Endothelial cell (in vitro differentiated cells): ENCODE measurements at places on chromosomes 16 and 17. TPM values are rescaled to one million over a fixed set of nuclear protein-coding genes. Genes with fewer than 3 reads are reported as not detected.
A peak's percentile ranks its signal among the peaks of the same experiment; 100 is the strongest.

PRDM7 gene
- total RNA-seq: not detected

NEUROD2 gene
- total RNA-seq: not detected

DNA sequence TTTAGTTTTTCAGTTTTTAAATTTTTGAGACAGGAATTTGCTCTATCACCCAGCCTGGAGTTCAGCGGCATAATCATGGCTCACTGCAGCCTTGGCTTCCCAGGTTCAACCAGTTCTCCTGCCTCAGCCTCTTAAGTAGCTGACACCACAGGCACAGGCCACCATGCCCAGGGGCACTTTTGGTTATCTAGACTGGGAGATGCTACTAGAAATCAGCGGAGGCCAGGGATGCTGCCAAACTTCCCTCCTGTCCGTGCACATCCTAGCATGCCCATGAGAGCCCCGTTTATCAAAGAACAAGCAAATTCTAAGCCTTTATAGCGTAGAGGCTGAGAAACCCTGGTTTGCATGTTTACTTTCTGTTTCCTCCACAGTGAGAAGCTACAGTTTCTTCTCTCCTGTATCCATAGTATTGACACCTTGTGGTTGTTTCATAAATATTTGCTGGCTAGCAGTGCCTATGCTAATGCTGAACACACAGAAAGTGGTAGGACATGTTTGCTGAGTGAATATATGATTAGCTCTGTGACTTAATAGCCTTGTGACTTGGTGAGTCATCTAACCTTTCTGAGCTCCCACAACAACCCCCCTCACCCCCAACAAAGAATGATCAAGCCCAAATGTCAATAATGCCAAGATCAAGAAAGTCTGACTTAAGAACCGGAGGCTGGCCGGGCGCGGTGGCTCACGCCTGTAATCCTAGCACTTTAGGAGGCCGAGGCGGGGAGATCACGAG, 39.2 kb upstream of the MAF start:
- no peaks in the 10 kb centered on the region for H3K36me3 ChIP-seq
- no peak overlapping the region for H3K4me3 ChIP-seq
- no peaks in the 10 kb centered on the region for H3K4me1 ChIP-seq
- H3K27me3 ChIP-seq: peaks cover 2% of the 10 kb centered on the region

DNA sequence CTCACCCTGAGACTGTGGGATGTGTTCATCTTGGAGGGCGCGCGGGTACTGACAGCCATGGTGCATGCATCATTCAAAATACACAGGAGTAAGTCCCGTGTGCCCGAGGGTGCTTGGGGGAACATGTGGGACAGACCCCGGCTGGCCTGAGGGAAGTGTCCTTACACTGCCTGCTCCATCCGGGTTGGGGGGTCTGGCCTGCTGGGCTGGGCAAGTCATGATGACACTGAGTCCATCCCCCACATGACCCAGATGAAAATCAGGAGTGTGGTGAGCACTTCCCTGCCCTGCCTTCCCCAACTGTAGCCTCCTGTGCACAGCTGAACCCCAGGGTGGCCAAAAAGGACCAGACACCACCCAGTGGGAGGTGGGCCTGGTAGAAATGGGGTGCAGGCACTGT, 10.8 kb downstream of the TBC1D26 start:
- H3K4me1 ChIP-seq: peaks cover 19% of the 10 kb centered on the region
- no peak overlapping the region for H3K4me3 ChIP-seq
- DNase-seq: no peak
- peaks cover 5% of the 10 kb centered on the region for H3K27me3 ChIP-seq

DNA sequence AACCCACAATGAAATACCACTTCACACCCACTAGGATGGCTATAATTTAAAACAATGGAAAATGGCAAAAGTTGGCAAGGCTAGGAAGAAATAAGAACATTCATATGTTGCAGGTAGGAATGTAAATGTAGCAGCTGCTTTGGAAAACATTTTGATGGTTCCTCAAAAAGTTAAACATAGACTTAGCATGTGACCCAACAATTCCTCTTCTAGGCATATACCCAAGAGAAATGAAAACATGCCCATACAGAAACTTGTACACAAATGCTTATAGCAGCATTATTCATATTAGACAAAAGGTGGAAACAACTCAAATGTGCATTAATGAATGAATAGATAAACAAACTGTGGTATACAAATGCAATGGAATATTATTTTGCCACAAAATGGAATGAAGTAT, 36.1 kb downstream of the MEOX1 start:
- no peaks in the 10 kb centered on the region for H3K36me3 ChIP-seq
- no peaks in the 10 kb centered on the region for H3K4me1 ChIP-seq
- H3K27ac ChIP-seq: no peak overlapping the region
- DNase-seq: no peak

DNA sequence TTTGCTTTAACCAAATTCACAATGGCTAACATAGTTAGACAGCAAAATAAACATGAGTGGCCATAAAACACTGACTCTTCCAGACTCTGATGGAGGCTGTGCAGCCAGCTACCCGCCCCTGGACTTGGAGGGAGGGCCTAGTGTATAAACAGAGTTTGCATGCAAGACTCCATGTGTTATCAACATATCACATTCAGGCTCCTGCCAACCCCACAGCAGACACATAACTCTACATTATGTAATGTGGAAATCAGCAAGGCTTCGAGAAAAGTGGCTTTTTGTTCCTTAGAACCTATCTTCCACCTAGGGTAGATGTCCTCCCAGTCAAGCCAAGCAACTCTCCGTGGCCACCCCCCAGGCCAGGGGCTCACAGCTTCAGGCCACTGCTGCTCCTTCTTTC, 19.3 kb upstream of the SOX9 start:
- no peak for DNase-seq
- H3K27ac ChIP-seq: no peak overlapping the region
- H3K36me3 ChIP-seq: no peaks in the 10 kb centered on the region
- no peak overlapping the region for H3K4me3 ChIP-seq
- peaks cover 2% of the 10 kb centered on the region for H3K4me1 ChIP-seq
- peaks cover 4% of the 10 kb centered on the region for H3K27me3 ChIP-seq

- peaks cover 15% of the 10 kb centered on the region for H3K27me3 ChIP-seq
- no peak overlapping the region for H3K27ac ChIP-seq
- H3K4me1 ChIP-seq: peaks cover 14% of the 10 kb centered on the region
- no peak for DNase-seq
- no peak overlapping the region for H3K4me3 ChIP-seq
- H3K36me3 ChIP-seq: peaks cover 6% of the 10 kb centered on the region
These were observed 19.3 kb downstream of the TRPV2 start for GRCh38 chr17:16434662-16435061.

GRCh38 chr16:24011237-24011636, 175.5 kb downstream of the PRKCB start:
- no peaks in the 10 kb centered on the region for H3K36me3 ChIP-seq
- H3K27me3 ChIP-seq: peaks cover 6% of the 10 kb centered on the region
- no peak overlapping the region for H3K4me3 ChIP-seq
- no peak overlapping the region for H3K27ac ChIP-seq
- H3K4me1 ChIP-seq: peaks cover 6% of the 10 kb centered on the region
- DNase-seq: no peak

GRCh38 chr16:77117707-77118106, 73.3 kb upstream of the MON1B start:
- H3K4me3 ChIP-seq: no peak overlapping the region
- H3K36me3 ChIP-seq: no peaks in the 10 kb centered on the region
- no peaks in the 10 kb centered on the region for H3K4me1 ChIP-seq

GRCh38 chr17:77826132-77826873, 132.2 kb upstream of the TNRC6C start:
- H3K4me1 ChIP-seq: peaks cover 4% of the 10 kb centered on the region
- no peak for DNase-seq
- H3K4me3 ChIP-seq: no peak overlapping the region
- no peaks in the 10 kb centered on the region for H3K36me3 ChIP-seq
- H3K27me3 ChIP-seq: peaks cover 3% of the 10 kb centered on the region

DNA sequence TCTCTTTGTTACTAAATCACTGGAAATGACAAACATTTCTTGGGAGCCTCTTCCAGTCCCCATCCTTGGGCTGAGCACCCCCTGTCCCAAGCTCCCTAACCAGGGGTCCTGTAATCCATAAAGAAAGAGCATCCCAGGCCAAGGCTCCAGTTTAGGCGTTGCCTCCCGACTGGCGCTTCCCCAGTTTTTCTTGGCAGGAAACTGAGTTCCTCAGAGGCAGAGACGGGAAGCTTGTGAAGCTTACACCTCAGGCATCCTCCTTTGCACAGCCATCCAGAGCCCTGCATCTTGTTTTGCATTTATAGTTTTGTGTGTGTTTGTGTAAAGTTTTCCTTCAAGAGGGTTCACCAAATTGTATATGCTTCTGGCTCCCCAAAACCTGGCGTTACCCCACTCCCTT, 7.1 kb downstream of the COPZ2 start:
- H3K4me1 ChIP-seq: peaks cover 7% of the 10 kb centered on the region
- no peaks in the 10 kb centered on the region for H3K36me3 ChIP-seq
- DNase-seq: no peak
- no peak overlapping the region for H3K4me3 ChIP-seq

- no peak for DNase-seq
- H3K27me3 ChIP-seq: peaks cover 10% of the 10 kb centered on the region
- no peak overlapping the region for H3K27ac ChIP-seq
- H3K4me3 ChIP-seq: no peak overlapping the region
These were observed 38.5 kb downstream of the TMEM235 start for GRCh38 chr17:78269955-78270381.

MAP3K14 gene
- total RNA-seq: 5.2 TPM

DNA sequence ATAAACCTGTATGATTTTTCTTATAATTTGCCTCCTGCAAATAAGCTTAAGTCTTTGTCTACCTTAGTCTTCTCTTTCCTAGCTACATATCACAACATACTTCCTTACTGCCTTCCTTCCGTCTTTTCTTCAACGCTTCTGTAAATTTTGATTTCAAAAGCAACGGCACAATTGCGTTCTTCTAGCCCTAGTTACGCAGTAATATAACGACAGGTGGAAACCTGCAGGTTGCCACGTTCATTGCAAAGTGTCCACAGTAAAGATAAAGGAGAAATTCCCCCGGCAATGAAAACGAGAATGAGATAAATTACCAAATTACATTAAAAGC, 546 bp upstream of the PSMD7 start:
- peaks cover 7% of the 10 kb centered on the region for H3K27me3 ChIP-seq
- H3K27ac ChIP-seq: peak overlapping the region; percentile 94
- peaks cover 3% of the 10 kb centered on the region for H3K36me3 ChIP-seq
- DNase-seq: no peak
- peaks cover 12% of the 10 kb centered on the region for H3K4me1 ChIP-seq

GRCh38 chr16:89106533-89107202, 13.0 kb downstream of the ACSF3 start:
- H3K36me3 ChIP-seq: peaks cover 27% of the 10 kb centered on the region
- DNase-seq: no peak
- H3K27me3 ChIP-seq: no peaks in the 10 kb centered on the region
- H3K4me3 ChIP-seq: no peak overlapping the region
- H3K4me1 ChIP-seq: no peaks in the 10 kb centered on the region

DNA sequence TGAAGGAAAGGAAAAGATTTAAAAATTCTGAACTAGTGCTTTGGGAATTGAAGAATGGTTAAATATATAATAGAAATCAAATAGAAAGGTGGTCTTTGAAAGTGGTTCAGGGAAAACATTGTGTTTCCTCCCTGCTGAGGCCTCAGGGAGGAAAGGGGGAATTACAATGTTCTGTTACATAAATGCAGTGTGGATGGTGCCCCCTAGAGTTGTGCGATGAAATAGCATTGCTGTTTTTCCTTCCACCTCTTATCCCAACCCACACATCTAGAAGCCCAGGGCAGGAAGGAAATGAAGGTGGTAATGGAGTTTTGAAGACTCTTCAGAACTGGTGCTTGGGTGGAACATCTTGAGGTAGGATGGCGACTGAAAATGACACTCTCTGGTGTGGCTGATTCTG, 6.4 kb upstream of the TOX3 start:
- H3K4me3 ChIP-seq: no peak overlapping the region
- peaks cover under 1% of the 10 kb centered on the region for H3K27me3 ChIP-seq
- no peak overlapping the region for H3K27ac ChIP-seq
- no peaks in the 10 kb centered on the region for H3K36me3 ChIP-seq
- no peak for DNase-seq

GRCh38 chr17:81511804-81512561, 616 bp downstream of the ACTG1 start:
- peaks cover 33% of the 10 kb centered on the region for H3K27me3 ChIP-seq
- peaks cover 35% of the 10 kb centered on the region for H3K36me3 ChIP-seq
- peaks cover 31% of the 10 kb centered on the region for H3K4me1 ChIP-seq
- H3K4me3 ChIP-seq: peak overlapping the region; percentile 99
- no peak for DNase-seq
- H3K27ac ChIP-seq: peak overlapping the region; percentile 79

DNA sequence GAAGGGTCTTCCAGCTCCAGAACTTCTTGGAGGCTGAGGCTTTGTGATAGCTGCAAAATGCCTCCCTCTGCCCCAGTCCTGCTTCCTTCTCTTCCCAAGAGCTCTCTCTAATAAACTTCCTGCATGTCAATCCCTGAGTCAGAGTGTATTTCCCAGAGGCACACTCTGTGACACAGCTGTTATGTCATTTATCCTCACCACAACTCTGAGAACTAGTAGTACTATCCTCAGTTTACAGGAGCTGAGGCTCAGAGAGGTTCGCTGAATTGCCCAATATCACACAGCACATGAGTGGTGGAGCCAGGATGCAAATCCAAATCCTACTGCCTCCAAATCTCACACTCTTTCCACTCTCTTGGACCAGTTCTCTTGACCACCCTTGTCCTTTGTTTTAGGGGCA, 20.0 kb downstream of the UNC45B start:
- no peaks in the 10 kb centered on the region for H3K36me3 ChIP-seq
- H3K27ac ChIP-seq: no peak overlapping the region
- H3K27me3 ChIP-seq: peaks cover 1% of the 10 kb centered on the region
- no peaks in the 10 kb centered on the region for H3K4me1 ChIP-seq
- DNase-seq: no peak

MYH11 gene
- total RNA-seq: 0.51 TPM

GRCh38 chr16:19621445-19621844, 65.9 kb downstream of the VPS35L start:
- no peak for DNase-seq
- peaks cover 2% of the 10 kb centered on the region for H3K27me3 ChIP-seq
- no peak overlapping the region for H3K27ac ChIP-seq
- peaks cover 13% of the 10 kb centered on the region for H3K36me3 ChIP-seq
- H3K4me3 ChIP-seq: no peak overlapping the region

DNA sequence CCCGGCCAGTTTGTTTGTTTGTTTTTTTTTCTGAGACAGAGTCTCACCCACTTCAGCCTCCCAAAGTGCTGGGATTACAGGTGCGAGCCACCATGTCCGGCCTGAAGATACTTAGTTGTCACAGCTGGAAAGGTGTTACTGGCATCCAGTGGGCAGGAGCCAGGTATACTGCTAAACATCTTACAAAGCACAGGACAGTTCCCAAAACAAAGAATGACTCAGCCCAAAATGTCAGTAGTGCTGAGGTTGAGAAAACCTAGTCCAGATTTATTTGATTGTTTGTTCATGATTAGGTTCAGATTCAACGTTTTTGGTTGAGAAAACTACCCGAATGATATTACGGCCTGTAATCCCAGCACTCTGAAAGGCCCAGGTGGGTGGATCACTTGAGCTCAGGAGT, 18.6 kb upstream of the RABEP1 start:
- no peaks in the 10 kb centered on the region for H3K4me1 ChIP-seq
- H3K4me3 ChIP-seq: no peak overlapping the region
- no peaks in the 10 kb centered on the region for H3K36me3 ChIP-seq
- no peak for DNase-seq
- H3K27me3 ChIP-seq: no peaks in the 10 kb centered on the region
